DMS 273 treated with DMSO at 0.1 percent for 48 hours (cell line): ENCODE measurements at places on chromosomes 6 and 20.

DNA sequence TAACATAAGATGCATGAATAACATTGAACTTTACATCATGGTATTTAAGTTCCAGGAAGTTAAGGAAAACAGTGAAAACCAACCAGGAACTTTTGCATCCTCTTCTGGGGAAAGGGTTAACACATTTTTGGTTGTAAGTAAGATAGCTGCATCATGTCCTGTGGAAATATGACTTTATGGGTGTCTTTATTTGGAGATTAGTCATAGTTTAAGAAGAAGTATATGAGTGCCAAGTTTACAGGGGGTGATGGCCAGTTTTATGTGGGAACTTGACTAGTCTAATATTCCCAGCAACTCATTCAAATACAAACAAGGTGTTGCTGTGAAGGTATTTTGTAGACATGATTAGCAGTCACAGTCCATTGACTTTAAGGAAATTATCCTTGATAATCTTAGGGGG is 78.0 kb downstream of the PDE10A start:
- no peak for DNase-seq

DNA sequence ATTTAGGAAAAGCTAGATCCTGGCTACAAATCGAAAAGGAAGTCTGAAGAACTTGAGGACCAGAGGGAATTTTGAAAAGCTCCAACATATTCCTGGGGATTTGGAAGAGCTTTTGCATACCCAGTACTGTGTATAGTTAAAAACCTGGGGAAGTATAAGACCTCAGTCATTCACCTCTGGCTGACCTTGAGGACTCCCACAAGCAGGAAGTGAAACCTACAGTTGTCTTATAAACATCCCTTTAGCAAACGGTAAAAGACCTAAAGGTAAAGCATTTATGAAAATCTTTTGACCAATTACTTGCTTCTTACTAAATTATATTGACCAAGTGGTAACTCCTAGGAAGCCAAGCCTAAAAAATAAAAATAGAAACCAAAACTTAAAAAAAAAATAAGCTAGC is 175.0 kb downstream of the HAO1 start:
- no peak for DNase-seq

GRCh38 chr6:45476341-45476740 is 98.6 kb upstream of the SUPT3H start:
- no peak for DNase-seq

- DNase-seq: no peak
Measured at GRCh38 chr6:89840538-89840937, 10.9 kb downstream of the CASP8AP2 start.

- DNase-seq: no peak
Measured at GRCh38 chr6:55543633-55544309, 35.2 kb downstream of the HMGCLL1 start.

GRCh38 chr6:137111296-137112066 is 62.0 kb downstream of the IL22RA2 start:
- DNase-seq: no peak

DNA sequence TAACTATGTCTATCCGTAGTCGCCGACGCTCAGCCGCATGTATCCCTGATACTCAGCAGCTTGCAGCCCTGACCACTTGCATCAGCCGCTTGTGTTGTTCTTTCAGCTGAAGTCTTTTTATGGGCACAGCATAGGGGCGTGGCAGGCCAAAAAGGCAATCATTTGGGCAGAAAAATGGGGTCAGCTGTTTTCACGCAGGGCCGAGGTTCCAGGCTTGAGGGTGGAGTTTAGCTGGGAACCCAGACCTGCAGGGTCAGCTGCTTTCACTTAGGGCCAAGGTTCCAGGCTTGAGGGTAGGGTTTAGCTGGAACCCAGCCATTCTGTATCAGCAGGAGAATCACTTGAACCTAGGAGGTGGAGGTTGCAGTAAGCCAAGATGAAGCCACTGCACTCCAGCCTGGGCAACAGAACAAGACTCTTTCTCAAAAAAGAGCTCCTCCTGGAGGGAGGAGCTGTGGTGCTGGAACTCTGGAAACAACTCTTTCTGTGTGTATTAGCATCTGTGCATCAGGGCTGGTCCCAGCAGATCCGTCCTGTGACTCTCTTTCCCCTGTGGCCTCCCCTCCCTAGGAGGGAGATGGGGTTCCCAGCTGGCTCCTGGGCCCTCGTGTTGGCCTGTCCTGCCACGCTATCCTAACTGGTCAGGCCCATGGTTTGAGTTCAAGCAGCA is 56.9 kb upstream of the PRND start:
- DNase-seq: no peak

DNA sequence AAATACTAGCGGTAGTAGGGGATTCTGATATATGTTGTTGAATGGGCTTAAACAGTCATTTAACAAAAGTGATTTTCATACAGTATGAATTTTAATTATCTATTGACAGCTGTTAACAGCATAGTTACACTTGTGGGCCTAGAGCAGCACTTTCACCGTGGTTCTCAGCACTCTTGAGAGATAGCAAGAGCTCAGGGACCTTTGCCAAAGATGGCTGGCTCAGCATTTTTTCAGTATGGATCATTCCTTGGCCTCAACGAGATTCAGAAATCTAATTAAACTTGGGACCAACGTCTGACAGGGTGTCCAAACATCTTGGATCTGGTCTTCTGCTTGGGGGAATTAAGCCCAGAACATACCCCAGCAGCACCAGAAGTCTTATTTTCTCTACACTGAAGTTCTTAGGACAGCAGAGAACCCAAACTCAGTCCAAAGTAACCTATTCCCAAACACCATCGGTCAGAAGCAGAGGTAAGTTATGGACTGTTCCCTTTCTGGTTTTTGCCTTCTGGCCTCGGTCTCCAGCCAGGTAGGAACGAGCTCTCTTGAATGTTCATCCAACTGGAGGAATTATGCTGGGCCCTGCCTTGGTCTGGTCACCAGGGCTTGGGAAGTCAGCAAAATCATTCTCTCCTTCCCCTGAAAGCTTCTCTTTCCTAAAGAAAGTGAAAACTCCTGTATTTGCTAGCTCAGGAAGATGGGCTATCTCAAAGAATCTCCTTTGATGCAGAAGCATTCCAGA is 25.7 kb downstream of the PRPH2 start:
- no peak for DNase-seq

DNA sequence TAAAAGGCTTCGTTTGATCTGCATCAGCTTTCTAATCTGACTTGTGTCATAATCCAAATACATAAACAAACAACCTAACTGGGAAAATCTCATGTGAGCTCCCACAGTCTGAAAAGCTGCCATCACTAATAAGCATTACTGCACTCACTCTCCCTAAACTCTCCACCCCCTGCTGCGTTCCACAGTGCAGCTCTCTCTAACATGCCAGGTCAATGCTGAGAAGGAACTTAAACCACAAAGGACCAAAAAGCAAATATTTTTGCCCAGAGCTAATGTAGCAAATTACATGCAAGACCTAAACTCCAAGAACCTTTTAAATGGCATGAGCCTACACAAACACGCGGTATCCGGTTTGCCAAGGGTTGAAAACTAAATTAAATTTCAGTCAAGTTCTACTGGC is 542.3 kb upstream of the JARID2 start:
- no peak for DNase-seq

DNA sequence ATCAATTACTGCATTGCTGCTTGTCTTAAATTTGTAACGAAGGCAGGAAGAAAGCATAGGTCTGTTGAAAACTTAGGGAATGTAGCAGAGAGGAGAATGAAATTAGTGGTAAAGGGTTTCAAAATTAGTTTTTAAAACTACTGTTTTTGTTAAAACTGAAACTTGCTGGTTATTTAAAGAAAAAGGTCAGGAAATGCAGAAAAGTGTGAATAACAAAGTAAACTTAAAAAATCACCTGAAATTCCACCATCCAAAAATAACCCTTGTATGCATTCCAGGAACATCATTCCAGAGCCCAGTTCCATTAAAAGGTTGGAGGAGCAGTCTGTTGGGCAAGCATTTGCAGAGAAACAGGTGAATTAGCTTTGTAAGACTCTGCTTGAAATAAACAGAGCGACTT is 3.1 kb upstream of the MOXD1 start:
- DNase-seq: no peak

DNA sequence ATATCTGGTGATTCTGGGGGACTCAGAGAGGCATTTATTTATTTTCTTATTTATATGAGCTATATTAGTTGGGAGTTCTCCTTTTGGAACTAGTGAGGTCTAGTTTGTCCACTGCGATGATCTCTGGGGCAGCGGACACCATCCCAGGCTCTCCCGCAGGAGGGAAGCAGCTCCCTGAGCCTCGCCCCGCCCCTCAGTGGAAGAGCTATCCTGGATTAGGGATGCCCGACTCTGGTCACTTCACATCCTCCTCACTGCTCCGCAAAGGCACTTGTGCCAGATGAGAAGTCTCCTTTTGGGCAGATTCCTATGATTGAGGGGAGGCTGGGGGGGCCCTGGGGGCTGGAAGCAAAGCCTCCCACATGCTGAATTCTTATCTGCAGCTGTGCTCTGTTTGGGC is 3.6 kb upstream of the MAS1 start:
- no peak for DNase-seq

GRCh38 chr6:66179361-66179760 is 472.3 kb upstream of the EYS start:
- DNase-seq: no peak

- DNase-seq: no peak
Measured at GRCh38 chr6:49888742-49889431, 22.6 kb upstream of the CRISP1 start.

DNA sequence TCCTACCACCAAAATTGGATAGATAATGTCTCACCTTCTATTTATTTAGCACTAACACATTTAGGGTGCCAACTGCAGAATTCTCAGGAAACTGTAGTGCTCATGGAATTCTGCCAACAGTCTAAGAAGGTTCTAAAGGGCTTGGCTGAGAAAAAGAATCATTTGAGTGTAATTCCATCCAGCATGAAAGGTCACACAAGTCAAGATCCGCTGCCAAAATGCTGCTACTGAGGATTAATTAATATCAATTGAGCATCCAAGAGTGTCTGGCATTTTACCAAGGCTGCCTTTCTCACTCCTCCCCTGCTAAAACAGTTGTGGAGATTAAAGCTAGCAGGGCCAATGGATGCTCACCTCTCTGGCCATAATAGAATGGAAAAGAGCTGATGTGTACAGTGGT is 112.7 kb downstream of the FHL5 start:
- DNase-seq: peak; percentile 30

- no peak for DNase-seq
Measured at GRCh38 chr6:98044151-98044561, 761.1 kb upstream of the MMS22L start.

- no peak for DNase-seq
Measured at GRCh38 chr6:112511441-112511840, 164.3 kb downstream of the RFPL4B start.

GRCh38 chr6:108165714-108166663 is at the start of gene NR2E1:
NR2E1 (plus strand) TSS chr6:108166022; CDS start chr6:108166766, 744 bp downstream.
- peak; percentile 60 for DNase-seq

- DNase-seq: no peak
Measured at GRCh38 chr6:119760046-119760445, 410.5 kb upstream of the MAN1A1 start.

- DNase-seq: no peak
Measured at GRCh38 chr6:88588938-88589337, 374.5 kb downstream of the RNGTT start.

DNA sequence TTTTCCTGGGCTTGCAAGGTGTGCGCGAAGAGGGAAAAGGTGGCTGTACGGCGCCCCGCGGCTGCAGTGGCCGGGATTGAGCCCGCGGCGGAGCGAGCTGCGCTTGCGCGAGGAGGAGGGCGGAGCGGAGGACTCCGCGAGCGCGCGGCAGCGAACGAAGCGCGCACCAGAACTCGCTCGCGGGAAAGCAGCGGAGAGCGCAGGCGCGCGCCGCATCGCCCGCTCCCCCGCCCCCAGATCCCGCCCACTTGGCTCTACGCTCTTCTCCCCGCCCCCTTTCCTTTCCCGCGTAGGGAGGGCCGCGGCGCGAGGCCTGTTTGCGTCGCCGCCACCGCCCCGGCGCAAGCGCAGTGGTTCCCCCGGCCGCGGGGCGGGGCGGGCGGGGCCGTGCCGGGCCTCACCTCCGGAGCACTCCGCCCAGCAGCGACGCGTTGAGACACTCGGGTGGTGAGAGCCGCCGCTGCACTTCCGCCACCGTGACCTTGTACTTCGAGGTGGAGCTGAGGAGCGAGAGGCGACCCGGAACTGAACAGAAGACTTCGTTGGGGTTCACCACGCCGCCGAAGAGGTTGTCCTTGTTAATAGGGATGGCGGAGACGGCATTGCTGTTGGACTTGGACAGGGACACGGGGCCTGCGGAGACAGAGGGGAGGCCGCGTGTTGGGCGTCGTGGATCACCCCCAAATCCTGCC is 10.6 kb downstream of the TFAP2A start:
- peak; percentile 88 for DNase-seq

- DNase-seq: no peak
Measured at GRCh38 chr6:144896289-144896688, 611.2 kb downstream of the UTRN start.

DNA sequence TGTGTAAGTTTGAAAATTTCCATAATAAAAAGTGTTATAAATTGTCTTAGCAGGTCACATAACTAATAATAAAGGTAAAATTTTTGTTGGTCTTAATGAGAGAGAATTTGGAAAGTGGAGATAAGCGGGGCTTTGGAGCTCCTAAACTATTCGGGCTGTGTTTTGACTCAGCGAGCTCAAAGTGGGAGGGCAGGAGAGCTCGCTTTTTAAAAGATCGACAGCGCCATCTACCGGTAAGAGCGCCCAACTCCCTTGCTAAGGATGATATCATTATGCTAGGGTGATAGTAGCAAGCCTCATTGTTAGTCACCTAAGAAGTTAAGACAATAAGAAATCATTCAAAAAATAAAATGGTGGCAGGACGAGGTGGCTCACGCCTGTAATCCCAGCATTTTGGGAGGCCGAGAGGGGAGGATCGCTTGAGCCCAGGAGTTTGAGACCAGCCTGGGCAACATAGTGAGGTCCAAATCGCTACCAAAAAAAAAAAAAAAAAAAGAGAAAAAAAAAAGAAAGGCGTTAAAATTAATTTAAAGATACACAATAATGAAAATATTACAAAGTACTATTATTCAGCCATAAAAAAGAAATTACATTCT is 24.8 kb downstream of the C6orf15 start:
- peak; percentile 20 for DNase-seq

GRCh38 chr6:121614115-121614514 is 178.7 kb downstream of the GJA1 start:
- DNase-seq: no peak

DNA sequence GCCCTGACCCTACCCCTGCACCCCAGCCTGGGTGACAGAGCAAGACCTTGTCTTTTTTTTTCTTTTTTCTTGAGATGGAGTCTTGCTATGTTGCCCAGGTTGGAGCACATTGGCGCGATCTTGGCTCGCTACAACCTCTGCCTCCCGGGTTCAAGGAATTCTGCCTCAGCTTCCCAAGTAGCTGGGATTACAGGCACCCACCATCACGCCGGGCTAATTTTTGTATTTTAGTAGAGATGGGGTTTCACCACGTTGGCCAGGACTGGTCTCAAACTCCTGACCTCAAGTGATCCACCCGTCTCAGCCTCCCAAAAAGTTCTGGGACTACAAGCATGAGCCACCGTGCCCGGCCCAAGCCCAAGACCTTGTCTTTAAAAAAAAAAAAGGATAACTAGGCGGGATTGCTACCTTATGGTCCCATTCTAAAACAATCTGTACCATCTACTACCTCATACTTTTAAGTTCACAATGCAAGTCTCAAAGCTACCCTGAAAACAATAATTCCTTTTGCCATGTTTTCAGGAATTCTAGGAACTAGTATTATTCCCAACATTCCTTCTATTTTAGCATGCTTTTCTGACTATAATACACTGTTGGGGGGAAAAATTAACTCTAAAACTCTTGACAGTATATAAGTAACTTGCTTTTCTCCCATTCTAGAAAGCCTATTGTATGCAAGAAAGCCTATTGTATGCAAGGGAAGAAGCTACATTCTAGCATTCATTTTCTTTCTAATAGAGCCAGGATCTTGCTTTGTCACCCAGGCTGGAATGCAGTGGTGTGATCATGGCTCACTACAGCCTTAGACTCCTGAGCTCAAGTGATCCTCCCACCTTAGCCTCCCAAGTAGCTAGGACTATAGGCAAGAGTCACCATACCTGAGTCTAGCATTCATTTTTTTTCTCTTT is 6.6 kb downstream of the TUBB start:
- no peak for DNase-seq
